ENCODE measurements at places on chromosomes 3 and 15.
A peak's percentile ranks its signal among the peaks of the same experiment; 100 is the strongest.

DNA sequence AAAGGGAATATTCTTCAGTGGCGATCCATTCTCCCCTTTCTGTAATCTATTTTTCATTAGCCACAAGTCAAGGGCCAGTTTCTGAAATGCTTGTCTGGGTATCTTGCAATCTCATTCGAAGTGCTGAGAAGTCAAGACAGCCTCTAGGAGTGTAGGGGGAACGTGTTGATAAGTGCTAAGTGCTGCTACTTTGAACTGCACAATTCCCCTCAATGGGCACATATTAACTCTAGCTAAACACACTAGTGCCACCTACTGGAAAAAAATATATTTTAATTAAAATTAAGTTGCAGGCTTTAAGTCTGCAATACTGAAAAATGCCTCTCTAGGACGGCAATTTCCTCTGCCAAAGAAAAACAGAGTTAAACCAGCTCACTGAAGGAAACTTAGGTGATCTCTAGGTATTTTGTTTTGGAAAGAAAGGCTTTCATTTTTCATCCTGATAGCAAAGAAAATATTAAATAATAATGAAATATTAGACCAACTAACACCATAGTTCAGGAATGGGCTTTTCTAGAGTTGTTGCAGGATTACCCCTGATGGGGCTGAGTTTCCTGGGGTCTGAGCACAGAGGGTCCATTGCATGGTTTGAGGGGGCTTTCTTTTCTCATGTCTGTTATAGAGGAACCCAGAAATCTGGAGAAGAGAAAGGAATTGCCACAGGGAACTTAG, 181.9 kb upstream of the KBTBD8 start:
- peak; percentile 82 for DNase-seq

- peak; percentile 14 for DNase-seq
These were observed 1.2 kb downstream of the CRABP1 start for GRCh38 chr15:78341057-78341987.

GRCh38 chr3:100335434-100335833, 877 bp downstream of the NIT2 start:
- peak; percentile 92 for DNase-seq

DNA sequence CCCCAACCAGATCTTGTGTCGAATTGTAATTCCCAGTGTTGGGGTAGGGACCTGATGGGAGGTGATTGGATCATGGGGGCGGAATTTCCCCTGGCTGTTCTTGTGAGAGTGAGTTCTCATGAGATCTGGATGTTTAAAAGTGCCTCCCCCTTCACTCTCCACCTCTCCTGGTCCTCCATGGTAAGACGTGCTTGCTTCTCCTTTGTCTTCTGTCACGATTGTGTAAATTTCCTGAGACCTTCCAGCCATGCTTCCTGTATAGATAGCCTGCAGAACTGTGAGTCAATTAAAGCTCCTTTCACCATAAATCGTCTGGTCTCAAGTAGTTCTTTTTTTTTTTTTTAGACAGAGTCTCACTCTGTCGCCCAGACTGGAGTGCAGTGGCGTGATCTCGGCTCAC, 42.3 kb downstream of the NR1D2 start:
- peak; percentile 37 for DNase-seq

DNA sequence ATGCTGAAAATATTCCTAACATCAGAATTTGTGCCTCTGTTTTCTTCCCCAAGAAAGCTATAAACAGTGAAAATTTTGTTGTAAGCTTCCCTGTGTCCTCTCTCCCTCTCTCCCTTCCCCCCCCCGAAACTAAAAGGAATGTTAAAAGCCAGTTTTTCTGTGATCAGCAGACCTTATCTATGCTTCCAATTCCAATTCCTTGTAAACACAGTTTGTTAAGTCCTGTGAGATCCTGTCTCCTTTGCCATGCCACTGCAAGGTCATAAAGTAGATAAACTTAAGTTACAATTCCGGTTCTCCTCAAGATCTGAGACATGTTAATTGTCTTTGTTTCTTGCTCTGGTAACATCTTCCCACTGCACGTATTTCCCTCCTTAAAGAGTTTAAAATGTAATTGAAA, 42.9 kb upstream of the DHX36 start:
- DNase-seq: no peak

- DNase-seq: peak; percentile 6
These were observed 175.4 kb upstream of the GBE1 start for GRCh38 chr3:81936817-81937216.

- DNase-seq: peak; percentile 5
These were observed 36.3 kb upstream of the UTS2B start for GRCh38 chr3:191366675-191367074.

DNA sequence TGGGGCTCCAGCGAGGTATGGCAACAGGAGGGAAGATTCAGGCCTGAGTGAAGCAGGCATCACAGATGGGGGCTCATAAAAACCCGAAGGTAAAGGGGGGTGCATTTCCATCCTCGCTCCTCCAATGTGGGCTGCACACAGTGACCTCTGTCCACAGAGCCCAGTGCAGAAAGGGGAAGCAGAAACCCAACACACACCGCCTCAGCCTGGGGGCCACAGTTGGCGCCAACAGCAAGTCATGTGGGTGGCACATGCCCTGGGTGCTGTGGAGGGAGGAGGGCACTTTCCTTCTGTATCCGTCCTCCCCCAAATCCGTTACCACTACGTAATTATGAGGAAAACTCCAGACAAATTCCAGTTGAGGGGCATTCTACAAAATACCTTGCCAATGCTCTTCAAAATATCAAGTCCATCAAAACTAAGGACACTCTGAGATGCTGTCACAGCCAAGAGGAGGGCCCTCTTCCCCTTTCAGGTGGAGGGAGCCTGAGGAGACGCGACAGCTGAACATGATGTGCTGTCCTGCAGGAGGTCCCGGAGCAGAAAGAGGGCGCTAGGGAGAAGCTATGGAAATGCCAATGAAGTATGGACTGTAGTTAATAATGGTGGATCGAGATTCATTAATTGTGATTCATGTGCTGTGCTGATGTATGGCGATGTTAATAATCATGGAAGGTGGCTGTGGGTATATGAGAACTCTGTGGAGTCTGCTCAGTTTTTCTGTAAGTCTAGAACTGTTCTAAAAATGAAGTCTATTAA, 16.4 kb downstream of the APBA2 start:
- DNase-seq: peak; percentile 62

- DNase-seq: no peak
These were observed 253.3 kb downstream of the FAM43A start for GRCh38 chr3:194938845-194939531.

GRCh38 chr3:148309390-148310035, 388.2 kb upstream of the AGTR1 start:
- DNase-seq: peak; percentile 72

DNA sequence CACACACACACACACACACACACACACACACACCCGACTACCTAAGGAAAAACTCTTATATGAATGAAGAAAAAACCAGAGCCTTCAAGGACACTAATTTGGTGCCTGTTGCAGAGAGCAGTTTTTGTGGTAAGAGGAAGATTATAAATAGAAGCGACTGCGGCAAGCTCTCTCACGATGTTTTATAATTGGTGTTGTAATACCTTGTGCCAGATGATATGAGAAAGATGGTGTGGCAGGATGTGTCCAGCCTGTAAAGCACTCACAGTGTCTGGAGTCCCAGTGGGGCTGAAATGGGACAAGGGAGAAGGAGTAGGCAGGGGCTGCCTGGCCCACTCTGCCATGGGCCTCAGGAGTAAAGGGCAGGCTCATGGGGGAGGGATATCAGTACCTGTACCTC, 839.9 kb downstream of the AGBL1 start:
- DNase-seq: no peak

DNA sequence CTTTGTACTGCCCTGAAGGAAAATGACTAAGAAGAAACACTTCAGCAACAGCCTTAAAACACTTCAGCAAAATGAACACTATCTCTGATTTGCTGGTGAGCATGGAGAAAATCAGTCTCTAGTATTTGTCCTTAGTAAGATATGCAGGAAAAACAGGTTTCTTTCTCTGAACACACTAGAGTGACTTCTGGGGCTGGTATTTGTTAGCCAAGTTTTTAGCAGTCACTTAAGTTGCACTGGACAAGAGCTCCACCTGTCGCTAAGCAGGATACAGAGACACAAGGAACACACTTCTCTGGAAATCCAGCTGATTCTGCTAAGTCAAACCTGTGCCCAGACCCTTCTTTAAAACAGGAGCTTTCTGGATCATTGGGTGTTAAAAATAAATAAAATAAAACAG, 65.3 kb downstream of the CHAC1 start:
- peak; percentile 27 for DNase-seq

DNA sequence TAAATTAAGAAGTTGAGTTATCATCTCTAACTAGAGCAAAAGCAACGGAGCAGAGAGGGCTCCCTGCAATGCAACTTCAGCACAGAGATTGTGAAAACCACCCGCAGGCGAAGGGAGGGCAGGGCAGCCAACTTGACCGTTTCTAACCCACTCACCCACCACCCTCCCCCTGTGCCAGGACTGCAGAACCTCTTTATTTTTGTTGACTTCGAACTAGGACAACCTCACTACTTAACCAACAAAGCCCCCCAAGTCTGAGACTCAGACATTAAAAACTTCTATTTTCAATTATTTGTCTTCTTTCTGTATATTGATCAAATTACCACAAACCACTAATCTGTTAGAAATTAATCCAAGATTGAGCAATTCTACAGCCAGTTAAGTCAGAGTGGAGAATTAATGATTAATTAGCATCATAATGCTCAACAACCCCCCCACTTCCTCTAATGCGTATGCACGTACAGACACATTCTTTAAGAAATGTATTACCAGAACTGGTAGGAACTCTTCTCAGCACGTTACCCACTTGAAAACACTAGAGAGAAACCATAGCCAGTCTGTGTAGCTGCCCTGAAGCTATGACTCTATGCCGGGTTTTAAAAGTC, 2.0 kb downstream of the MGLL start:
- peak; percentile 75 for DNase-seq
